ENCODE measurements at places on chromosomes 16 and 17.

- H3K27ac ChIP-seq = peak overlapping the region; percentile 57
- H3K36me3 ChIP-seq = peaks cover 4% of the 10 kb centered on the region
- H3K4me1 ChIP-seq = no peaks in the 10 kb centered on the region
- no peak overlapping the region for H3K4me3 ChIP-seq
- no peaks in the 10 kb centered on the region for H3K27me3 ChIP-seq
These were observed 50.9 kb downstream of the CYB561 start for GRCh38 chr17:63395075-63395805.

- no peak for DNase-seq
- H3K4me3 ChIP-seq = no peak overlapping the region
- H3K27ac ChIP-seq = peak overlapping the region; percentile 61
These were observed 77.8 kb downstream of the MYH10 start for GRCh38 chr17:8552577-8553320.

DNA sequence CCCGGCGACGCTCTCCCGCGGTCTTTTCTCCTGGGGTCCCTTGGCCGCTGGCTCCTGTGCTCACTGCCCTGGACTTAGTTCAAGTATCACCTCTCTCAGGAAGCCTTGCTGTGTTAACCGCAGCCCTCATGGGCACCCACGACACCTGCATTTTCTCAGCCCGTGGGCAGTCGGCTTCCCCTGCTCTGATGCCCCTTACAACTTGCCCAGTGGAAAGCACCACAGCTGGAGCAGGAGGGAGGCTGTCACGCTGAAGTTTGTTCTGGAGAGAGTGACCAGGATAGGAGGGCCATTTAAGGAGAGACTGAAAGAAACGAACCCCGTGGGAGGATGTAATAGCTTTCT lies 395 bp downstream of the STXBP4 start:
- H3K4me1 ChIP-seq = peaks cover 5% of the 10 kb centered on the region
- H3K36me3 ChIP-seq = no peaks in the 10 kb centered on the region
- H3K4me3 ChIP-seq = peak overlapping the region; percentile 79
- no peak for DNase-seq
- peak overlapping the region; percentile 65 for H3K27ac ChIP-seq
- H3K27me3 ChIP-seq = no peaks in the 10 kb centered on the region

DNA sequence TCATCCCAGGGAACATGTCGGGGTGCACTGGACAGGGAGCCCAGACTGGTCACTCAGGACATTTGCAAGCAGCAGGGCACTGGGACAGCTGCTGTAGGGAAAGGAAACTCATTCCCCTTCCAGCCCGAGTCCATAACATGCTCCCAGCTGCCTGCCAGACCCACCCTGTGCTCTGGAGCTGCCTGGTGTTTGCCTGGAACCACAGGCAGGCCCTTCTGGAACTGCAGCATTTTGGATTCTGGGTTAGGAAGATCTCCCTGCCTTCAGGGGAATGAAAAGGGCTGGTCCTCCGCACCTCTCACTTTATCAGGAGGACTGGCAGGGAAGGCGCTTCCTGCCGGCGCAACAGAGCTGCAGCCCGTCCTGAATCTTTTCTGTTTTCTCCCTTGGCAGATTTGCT lies 41.2 kb downstream of the MEAK7 start:
- no peak overlapping the region for H3K4me3 ChIP-seq
- no peaks in the 10 kb centered on the region for H3K4me1 ChIP-seq

- H3K27ac ChIP-seq = no peak overlapping the region
- DNase-seq = no peak
- H3K36me3 ChIP-seq = no peaks in the 10 kb centered on the region
- peaks cover 2% of the 10 kb centered on the region for H3K4me1 ChIP-seq
- no peak overlapping the region for H3K4me3 ChIP-seq
These were observed 271.7 kb upstream of the TBX2 start for GRCh38 chr17:61127960-61128359.

GRCh38 chr17:50149417-50150353 lies 792 bp downstream of the PPP1R9B start:
- H3K4me1 ChIP-seq = peaks cover 3% of the 10 kb centered on the region
- no peaks in the 10 kb centered on the region for H3K36me3 ChIP-seq
- H3K27me3 ChIP-seq = no peaks in the 10 kb centered on the region
- peak overlapping the region; percentile 83 for H3K27ac ChIP-seq

DNA sequence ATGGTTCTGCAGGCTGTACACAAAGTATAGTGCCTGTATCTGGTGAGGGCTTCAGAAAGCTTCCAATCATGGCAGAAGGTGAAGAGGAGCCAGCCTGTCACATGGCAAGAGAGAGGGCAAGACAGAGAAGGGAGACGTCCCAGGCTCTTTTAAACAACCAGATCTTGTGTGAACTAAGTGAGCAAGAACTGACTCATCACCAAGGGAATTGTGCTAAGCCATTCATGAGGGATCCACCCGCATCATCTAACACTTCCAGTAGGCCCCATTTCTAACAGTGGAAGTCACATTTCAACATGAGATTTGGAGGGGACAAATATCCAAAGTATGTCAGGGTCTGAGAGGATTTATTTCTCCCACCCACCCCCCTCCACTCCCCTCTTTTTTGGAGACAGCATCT lies 56.2 kb upstream of the ELAC2 start:
- DNase-seq = no peak
- no peak overlapping the region for H3K4me3 ChIP-seq
- no peaks in the 10 kb centered on the region for H3K36me3 ChIP-seq
- no peaks in the 10 kb centered on the region for H3K4me1 ChIP-seq
- H3K27ac ChIP-seq = no peak overlapping the region

DNA sequence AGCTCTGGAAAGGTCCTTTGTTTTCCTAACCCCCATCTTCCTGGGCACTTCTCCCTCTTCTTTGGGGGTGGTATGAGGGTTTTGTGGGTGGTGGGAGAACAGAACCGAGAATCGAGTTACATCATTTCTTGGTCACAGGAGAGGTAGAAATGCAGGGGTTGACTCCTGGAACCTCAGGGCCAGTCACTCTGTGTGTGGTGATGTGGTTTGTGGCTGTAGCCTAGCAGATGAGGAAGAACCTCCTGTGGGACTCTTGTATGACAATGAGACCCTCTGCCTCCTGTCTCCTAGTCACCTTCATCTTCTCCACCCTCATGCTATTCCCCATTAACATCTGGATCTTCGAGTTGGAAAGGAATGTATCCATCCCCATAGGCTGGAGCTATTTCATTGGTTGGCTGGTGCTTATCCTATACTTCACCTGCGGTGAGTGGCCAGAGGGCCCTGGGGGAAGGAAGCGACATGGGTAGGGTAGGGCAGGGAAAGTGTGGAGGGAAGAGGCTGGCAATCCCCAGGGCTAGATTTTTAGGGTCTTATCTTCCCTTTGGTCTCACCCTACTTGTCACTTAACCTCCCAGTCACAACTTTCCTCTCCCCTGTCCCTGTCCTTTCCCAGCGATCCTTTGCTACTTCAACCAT lies 5.5 kb downstream of the ODF4 start:
- H3K4me3 ChIP-seq = no peak overlapping the region
- DNase-seq = no peak
- H3K27me3 ChIP-seq = no peaks in the 10 kb centered on the region
- no peaks in the 10 kb centered on the region for H3K36me3 ChIP-seq
- H3K27ac ChIP-seq = no peak overlapping the region

DNA sequence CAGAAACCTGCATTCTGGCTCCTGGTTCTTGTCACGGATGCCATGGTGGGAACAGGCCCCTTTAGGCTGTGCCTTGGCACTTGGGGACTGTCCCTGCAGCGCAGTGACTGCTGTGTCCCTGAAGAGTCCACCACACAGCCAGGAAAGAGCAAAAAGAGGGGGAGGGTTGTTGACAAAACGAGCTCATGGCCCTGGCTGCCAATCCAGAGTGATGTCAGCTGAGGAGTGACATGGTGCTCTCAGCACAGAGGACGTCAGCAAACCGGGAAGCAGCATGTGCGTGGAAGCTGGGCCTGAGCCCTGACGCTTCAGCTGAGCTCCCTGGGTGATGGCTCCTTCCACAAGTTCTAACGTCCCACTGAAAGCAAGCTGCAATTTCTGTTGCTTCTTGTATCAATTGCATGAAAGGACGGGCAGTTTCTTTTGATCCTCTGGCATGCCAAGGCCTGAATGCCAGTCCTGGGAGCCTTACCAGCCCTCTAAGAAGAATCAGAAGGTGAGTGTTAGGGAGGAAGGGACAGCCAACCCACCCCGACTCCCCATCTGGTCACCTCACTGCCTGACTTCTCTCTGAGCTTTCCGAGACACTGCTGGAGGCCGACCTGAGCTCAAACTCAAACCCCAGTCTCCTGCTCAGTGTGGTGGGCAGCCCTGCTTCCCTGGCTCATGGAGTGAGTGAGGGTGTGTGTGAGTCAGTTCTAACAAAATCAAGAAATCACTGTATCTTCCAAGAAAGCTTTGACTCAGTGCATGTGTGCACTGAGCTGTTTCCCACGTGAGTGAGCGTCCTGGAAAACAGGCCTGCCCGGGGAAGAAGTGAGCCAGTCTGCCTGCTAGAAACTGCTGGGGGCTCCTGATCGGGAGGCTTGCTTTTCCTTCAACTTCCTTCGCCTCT lies 14.7 kb upstream of the WNT3 start:
- DNase-seq = no peak
- H3K4me3 ChIP-seq = no peak overlapping the region
- no peak overlapping the region for H3K27ac ChIP-seq
- H3K27me3 ChIP-seq = no peaks in the 10 kb centered on the region

- no peak overlapping the region for H3K27ac ChIP-seq
- no peak for DNase-seq
- no peaks in the 10 kb centered on the region for H3K27me3 ChIP-seq
- no peak overlapping the region for H3K4me3 ChIP-seq
- no peaks in the 10 kb centered on the region for H3K4me1 ChIP-seq
These were observed 30.2 kb upstream of the PHLPP2 start for GRCh38 chr16:71754652-71755051.

GRCh38 chr17:81480140-81481072 lies 32.2 kb downstream of the ACTG1 start:
- H3K4me1 ChIP-seq = no peaks in the 10 kb centered on the region
- H3K27ac ChIP-seq = no peak overlapping the region
- peak; percentile 70 for DNase-seq
- H3K27me3 ChIP-seq = no peaks in the 10 kb centered on the region

GRCh38 chr17:49523706-49524472 lies 28.8 kb downstream of the NGFR start:
- DNase-seq = peak; percentile 73
- H3K27ac ChIP-seq = no peak overlapping the region
- H3K4me3 ChIP-seq = no peak overlapping the region
- H3K36me3 ChIP-seq = no peaks in the 10 kb centered on the region

DNA sequence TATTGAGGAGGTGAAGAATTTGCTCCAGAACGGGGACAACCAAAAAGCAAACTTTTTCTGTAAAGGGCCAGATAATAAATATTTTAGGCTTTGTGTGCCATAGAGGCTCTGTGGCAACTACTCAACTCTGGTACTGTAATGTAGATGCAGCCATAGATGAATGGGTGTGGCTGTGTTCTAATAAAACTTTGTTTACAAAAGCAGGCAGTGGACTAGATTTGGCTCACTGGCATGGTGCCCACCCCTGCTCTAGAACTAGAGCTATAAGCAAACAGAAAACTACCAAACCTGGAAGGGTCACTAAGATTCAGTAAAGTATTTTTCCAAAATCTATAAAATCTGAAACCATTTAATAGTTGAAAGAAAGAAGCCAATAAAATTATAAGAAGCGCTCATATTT lies 24.6 kb upstream of the SMURF2 start:
- no peaks in the 10 kb centered on the region for H3K27me3 ChIP-seq
- H3K4me3 ChIP-seq = no peak overlapping the region
- no peak overlapping the region for H3K27ac ChIP-seq
- no peaks in the 10 kb centered on the region for H3K4me1 ChIP-seq
- no peak for DNase-seq

- no peak for DNase-seq
- no peaks in the 10 kb centered on the region for H3K27me3 ChIP-seq
- H3K36me3 ChIP-seq = no peaks in the 10 kb centered on the region
These were observed 120.3 kb upstream of the ADAMTS18 start for GRCh38 chr16:77555126-77555525.

- H3K27me3 ChIP-seq = no peaks in the 10 kb centered on the region
- DNase-seq = no peak
- H3K4me3 ChIP-seq = no peak overlapping the region
- H3K36me3 ChIP-seq = no peaks in the 10 kb centered on the region
These were observed 15.7 kb downstream of the CRLF3 start for GRCh38 chr17:30808785-30809286.

DNA sequence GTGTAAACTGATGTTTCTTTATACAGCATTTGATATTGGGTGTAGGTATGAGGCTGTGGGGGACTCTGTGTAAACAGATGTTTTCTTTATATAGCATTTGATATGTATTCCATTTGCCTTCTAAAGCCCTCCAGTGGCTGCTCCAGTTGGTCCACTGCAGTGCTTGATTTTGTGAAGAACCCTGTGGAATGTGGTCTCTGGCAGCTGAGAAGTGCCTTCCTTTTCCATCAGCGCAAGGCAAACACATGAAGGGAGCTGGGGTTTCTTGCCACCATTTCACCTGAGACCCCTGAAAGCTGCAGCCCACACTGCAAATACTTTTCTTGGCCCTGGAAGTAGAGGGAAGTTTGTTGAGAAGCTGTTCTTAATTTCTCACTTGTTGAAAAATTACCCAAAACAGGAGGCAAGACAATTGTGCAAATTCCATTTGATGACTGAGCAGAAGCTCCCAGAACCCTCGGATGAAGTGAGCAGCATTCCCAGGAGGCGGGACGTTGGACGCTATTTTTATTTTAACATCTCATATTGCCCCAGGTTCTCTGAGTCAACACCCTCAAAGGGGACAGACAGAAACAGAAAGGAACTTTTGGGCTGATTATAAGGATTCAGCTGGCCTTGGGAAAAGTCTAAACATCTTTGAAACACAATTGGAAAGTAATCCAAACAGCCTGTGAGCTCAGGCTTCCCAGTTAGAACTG lies 158.5 kb upstream of the RPH3AL start:
- H3K36me3 ChIP-seq = no peaks in the 10 kb centered on the region
- DNase-seq = no peak
- no peaks in the 10 kb centered on the region for H3K27me3 ChIP-seq

DNA sequence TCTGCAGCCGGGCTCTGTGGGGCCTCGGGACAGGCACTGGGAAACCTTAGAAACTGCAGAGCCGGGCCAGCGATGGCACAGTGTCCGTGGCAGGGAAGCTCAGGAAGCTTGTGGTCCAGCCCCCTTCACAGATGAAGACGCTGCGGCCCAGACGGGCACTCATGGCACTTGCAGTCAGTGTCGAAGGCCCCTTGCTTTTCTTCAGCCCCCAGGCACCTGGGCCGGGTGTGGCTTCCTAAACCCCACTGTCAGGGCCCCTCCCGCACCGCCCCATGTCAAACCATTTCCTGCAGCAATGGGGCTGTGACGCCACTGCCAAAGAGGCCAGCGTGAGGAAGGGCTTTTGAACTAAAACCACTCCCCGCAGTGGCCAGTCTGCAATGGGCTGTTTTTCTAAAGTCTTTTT lies 164.0 kb downstream of the LAT start:
- no peak overlapping the region for H3K4me3 ChIP-seq
- H3K27me3 ChIP-seq = no peaks in the 10 kb centered on the region
- no peak overlapping the region for H3K27ac ChIP-seq
- H3K36me3 ChIP-seq = no peaks in the 10 kb centered on the region
